ENCODE measurements at places on chromosomes 6 and 20. TPM values are rescaled to one million over a fixed set of nuclear protein-coding genes. Genes with fewer than 3 reads are reported as not detected.

The HNF4A gene
- total RNA-seq = 0.09 TPM

The RIPOR2 gene
- total RNA-seq = 34.9 TPM

The FOXO3 gene
- total RNA-seq = 51.9 TPM

The EPPIN gene
- total RNA-seq = not detected

The RAD21L1 gene
- not detected for total RNA-seq

Measured in cerebellum (tissue), 4 donors.